NCI-H2081 treated with DMSO at 0.1 percent for 48 hours (cell line): ENCODE measurements at places on chromosomes 5 and 9.

DNA sequence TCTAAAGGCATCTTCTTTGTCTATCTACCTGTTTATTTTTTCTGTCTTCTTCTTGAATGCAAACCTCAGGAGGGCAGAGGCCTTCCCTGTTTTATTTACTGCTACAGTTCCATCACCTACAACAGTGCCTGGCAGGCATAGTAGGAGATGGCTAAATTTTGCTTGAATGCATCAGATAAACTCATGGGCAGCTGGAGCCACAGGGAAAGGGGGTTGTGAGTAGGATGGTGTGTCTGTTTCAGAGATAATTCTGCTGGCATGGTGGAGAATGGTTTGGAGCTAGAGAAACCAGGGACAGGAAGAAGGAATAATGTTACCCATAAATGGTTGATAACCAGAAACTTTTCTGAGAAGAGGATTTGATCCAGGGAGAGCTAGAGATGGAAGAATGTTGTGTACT, 189.8 kb upstream of the BRINP1 start:
- no peak for DNase-seq

GRCh38 chr9:100190339-100190738, 91.3 kb downstream of the INVS start:
- DNase-seq = no peak

- no peak for DNase-seq
Measured at GRCh38 chr5:128857076-128857677, 108.1 kb upstream of the SLC27A6 start.

DNA sequence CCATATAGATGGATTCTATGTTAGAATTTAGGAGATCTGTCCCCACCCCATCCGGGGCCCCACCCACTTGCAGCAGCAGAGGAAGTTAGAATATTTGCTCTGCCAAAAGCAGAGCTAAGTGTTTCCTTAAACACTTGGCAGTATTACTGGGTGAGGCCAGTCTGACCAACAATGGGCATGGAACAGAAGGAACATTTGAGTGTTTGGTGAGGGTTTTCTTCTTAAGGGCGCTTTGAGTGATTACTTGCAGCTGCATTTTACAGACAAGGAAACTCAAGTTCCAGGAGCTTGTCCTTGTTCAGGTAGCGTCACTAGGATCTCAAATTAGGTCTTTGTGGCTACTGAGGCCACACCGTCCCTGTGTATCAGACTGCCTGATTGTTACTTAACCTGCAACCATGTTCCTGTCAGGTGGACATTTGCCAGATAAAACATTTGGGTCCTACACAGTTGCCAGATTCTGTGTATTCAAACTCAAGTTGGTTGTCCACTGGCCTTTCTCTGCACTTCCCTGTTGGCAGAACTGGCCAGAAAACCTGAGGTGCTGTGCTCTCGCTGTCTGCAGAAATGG, 59.3 kb downstream of the SLC46A2 start:
- DNase-seq = no peak

DNA sequence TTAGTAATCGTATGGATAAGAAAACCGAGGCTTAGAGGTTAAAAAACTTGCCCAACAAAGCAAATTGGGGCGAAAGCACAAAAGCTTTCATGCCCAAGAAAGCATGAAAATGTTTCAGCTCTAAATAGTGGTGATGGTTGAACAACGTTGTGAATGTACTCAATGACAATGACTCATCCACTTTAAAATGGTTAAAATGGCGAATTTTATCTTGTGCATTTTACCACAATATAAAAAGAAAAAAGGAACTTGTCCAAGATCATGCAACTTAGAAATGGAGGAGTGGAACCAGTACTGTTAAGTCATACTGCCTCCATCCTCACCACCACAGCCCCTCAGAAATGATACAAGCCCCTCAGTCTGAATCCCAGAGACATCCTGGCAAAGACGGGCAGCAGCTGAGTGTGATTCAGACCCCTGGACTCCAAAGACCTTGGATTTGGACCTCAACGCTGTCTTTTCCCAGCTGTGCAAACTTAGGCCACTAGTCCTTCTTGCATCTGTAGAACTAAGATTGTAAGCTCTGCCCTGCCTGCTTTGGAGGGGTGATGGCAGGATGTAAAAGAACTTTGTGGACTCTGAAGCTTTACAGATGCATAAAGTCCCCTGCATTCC, 158.4 kb downstream of the GABBR2 start:
- DNase-seq = no peak

GRCh38 chr5:73494721-73495120, 3.5 kb upstream of the BTF3 start:
- no peak for DNase-seq

- no peak for DNase-seq
Measured at GRCh38 chr5:152644029-152644728, 239.1 kb upstream of the NMUR2 start.

- DNase-seq = no peak
Measured at GRCh38 chr5:20028506-20028905, 40.5 kb upstream of the CDH18 start.

GRCh38 chr5:60257596-60258271, 364.2 kb upstream of the PDE4D start:
- DNase-seq = no peak

DNA sequence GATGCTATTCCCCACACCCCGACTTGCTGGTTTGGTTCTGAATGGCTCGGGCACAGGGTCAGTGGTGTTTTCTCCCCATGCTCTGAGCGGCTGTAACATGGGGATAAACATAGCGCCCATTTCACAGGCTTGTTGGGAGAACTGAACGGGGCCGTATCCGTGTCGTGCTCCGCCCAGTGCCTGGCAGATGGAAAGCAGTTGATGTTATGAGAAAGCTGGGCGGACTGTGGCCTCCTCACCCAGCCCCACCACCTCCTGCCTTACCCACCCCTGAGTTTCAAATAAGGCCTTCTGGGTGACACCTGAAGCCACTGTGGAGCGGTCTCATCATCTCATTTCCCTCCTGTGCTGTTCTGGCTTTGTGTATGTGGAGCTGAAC, 14.5 kb downstream of the ORM2 start:
- no peak for DNase-seq

GRCh38 chr9:22228542-22228941, 218.1 kb upstream of the DMRTA1 start:
- no peak for DNase-seq

- DNase-seq = no peak
Measured at GRCh38 chr5:73365301-73365853, 83.2 kb downstream of the FOXD1 start.

DNA sequence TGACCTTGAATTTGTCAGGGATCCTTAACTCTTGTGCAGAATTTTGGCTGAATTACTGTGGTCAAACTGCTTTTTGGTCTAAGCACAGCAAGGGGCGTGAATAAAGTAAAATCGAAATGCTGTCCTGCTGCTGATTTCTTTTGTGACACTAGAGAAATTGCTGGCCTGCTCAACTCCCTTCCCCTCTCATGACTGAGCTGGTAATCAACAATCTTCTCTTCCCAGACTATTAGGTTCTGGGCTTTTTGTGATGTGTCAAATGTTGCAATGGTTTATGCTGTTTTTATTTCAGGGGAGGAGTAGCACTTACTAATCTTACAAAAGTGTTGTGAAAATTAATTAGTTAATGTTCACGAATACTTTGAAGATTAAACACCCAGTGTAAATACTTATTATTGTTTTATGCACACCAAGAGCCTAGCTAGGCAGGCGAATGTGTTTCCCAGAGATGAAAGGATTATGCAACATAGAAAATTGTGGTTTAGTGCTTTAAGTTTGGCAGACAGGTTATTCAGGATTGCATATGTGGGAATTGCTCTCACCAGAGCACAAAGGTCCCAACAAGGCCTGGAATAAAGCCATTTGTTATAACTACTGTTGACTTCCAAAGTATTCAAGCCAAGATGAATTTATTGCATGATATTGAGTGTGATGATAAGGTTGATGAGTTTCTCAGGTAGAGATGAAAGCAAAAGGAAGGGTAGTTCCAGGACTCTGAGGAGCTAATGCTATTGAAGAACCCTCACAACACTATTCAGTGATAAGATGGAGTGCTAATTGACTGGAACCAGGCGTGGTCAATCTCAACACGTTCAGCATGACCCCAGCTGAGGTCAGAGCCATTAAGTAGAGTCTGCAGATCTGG, 280.7 kb upstream of the ZNF608 start:
- no peak for DNase-seq

DNA sequence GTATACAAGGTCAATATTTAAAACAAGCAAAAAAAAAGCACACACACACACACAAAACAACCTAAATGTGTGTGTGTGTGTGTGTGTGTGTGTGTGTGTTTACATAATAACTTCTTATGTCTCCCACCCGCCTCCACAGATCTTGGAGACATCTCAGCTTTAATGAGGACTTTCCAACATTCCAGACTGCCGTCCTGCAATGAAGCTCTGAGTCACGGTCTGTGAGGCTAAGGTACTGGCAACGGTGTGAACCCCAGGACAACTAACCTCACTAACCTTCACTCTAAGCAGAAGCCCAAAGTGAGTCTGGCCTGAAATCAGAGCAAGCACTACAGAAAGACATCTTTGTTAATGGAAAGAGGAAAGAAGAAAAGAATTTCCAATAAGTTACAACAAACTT, 22.3 kb downstream of the ZNF474 start:
- no peak for DNase-seq

- no peak for DNase-seq
Measured at GRCh38 chr9:112059145-112059965, 115.7 kb downstream of the SUSD1 start.

- DNase-seq = no peak
Measured at GRCh38 chr9:136095070-136096058, at the start of gene NACC2. TSS of gene NACC2 (minus strand) at chr9:136095289. CDS start at chr9:136050521, 44,768 bp downstream.

DNA sequence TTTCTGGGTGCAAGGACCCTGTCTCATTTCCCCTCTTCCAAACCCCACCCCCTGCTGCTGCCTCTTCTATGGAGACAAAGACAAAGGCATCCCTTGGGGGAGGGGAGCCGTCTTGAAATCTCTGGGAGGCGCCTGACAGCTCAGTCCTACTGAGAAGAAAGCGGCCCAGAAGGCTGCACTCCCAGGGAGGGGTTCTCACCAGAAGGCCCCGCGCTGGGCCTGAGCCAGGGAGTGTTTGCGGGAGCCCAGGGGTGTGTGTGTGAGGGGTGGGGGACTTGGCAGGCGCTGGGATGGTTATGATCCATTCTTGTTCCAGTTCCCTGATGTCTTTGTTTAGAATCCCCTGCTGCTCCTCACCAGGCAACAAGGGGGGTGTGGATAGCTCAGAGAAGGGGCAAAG, 45.7 kb upstream of the ALDH1B1 start:
- no peak for DNase-seq

GRCh38 chr5:72522607-72523006, 15.4 kb upstream of the ZNF366 start:
- DNase-seq = no peak

- no peak for DNase-seq
Measured at GRCh38 chr5:127580731-127581130, 63.3 kb downstream of the PRRC1 start.

DNA sequence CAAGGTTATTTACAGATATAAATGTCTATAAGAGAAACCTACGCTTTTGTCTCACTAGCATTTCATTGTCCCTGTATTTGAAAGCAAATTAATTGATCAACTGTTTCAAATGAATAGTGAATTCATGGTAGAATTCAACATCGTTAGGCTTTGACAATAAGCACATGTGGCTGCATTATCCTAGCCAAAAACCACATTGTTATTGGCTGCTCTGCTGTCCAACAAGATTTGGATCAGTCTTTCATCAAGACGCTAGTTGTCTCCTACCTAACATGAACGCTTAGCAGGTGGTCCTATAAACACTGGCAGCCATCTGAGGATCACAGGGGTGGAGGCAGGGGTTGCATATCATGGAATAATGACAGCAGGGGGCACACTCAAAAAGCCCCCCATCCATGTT, 455.0 kb downstream of the CTNND2 start:
- DNase-seq = no peak

- no peak for DNase-seq
Measured at GRCh38 chr5:115377468-115378217, 81.2 kb upstream of the CCDC112 start.

DNA sequence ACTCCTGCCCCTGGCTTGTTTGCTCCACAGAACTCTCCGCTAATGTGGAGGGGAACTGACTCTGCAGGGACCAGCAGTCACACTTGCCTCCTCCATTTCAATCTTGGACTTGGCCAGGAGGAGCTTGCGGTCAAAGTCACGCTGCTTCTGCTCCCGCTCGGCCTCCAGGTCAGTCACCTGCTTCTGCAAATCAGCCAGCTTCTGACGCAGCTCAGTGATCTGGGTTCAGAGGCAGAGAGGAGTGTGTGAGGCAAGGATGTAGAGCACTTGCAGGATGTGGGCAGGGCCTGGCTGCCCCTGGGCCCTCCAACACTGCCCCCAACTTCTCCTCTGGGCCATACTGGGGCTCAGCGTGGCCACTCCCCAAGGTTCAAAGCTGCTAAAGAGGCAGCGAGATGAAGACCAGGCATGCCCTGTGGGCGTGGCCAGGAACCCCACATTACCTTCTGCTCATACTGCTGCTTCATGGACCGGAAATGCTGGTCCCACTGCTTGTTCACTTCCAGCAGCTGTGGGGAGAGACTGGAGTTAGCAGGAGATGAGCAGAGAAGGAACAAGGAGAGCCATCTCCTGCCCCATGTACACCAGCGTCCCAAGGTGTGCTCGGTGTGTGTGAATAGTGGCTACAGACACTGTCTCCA, 22.2 kb downstream of the GPX3 start:
- DNase-seq = no peak

DNA sequence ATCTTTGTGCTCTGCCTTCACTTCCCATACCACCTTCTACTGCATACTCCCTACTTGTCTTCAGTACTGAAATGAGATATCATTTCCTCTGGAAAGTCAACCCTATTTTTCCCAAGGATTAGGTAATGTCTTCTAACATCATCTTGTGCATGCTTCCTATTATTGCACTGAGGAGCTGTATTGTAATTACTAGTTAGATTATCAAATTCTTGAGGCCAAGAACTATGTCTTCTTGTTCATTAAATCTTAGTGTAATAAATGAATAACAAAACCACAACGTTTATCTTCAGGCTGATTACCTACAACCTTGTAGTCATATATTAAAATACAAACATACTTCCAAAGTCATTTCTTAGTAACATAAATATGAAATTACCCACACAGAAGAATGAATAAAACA, 87.9 kb upstream of the POU5F2 start:
- DNase-seq = no peak

DNA sequence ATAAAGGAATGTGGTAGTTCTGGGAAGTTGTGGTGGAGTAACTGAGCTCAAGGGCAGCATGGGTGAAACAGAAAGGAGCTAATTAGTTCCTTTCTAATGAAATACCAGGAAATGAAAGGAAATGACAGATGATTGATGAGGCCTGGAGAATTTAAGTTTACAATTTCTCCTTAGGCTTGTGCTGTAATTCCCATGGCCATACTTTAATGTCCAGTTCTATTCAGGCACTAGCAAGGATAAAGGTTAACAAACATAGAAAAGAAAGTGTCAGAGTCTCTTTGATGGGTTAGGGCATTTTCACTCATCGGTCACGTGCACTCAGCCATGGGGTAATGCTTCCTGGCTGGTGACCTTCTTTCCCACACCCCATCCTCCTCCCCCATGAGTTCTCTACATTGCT, 70.3 kb downstream of the CTSL start:
- DNase-seq = no peak

- DNase-seq = no peak
Measured at GRCh38 chr5:154478224-154478565, at the start of gene HAND1. TSS of gene HAND1 (minus strand) at chr5:154478227. CDS start at chr5:154478008, 219 bp downstream.

GRCh38 chr9:95822583-95823431, 52.7 kb upstream of the ERCC6L2 start:
- DNase-seq = no peak

GRCh38 chr9:89388084-89388867, 70.0 kb downstream of the SECISBP2 start:
- no peak for DNase-seq
